ENCODE measurements at places on chromosomes 5 and 9.

DNA sequence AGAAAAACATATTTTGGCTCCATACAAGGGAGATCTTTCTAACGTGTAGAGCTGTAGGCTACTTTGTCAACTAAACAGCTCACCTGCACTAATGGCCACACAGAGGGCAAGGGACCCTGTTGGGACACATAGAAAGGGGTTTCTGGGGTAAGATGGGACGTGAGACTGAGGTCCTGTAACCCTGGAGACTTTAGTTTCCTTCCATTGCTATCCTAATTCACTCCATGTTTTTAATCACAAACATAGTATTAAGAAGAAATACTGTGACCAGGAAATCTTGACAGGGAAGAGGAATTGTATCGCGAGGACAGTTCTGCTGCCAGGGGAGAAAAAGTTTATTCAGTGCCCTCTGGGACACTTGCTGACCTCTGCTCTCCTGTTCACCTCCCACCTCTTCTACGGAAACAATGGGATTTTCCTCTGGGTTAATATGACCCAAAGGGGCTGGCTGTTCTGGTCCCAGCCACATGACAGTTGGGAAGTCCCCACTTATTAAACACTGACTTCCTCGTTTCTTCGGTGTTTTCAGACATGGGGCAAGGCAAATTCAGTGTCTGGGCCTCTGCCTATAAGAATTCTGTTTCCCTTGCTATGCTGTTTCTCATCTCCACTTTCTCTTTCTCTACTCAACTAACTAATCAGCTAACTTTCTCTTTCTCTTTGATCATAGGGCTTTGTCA lies 106.9 kb upstream of the SEMA6A start:
- no peak for DNase-seq

DNA sequence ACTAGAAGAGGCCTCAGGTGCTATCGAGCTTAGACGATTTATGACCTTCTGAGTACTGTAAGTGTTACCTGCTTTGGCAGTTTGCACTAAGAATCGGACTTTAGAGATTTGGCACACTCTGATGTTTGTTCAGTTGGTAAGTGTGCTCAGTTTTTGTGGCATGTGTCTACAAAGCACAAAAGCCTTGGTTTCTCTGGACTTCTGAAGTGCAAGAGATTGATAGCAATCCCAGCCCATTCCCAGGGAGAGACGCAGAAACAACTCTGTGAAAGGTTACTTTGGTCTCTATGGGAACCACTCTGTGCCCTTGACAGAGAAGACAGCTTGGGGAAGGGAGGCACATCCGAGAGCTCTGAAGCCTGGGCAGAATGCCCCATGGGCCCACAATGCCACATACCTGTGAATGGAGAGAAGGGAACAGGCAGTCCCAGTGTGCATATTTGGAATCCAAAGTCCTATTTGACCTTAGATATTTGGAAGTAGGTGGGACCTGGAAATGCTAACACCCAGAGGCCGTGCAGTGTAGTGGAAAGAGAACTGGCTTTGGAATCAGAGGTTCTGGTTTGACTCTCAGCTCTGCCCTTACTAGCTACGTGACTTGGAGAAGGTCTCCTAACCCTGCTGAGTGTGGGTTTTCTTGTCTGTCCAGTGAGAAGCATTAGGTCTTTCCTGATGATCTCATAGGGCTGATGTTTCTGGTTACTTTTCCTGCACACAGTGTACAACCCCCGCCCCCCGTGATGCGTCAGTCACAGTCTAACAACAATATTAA lies 194.3 kb upstream of the VLDLR start:
- DNase-seq, result no peak

- no peak for DNase-seq
Observed at GRCh38 chr5:136891175-136891972, 526.0 kb upstream of the TRPC7 start.

- no peak for DNase-seq
Observed at GRCh38 chr5:135934939-135935338, 19.8 kb downstream of the LECT2 start.

DNA sequence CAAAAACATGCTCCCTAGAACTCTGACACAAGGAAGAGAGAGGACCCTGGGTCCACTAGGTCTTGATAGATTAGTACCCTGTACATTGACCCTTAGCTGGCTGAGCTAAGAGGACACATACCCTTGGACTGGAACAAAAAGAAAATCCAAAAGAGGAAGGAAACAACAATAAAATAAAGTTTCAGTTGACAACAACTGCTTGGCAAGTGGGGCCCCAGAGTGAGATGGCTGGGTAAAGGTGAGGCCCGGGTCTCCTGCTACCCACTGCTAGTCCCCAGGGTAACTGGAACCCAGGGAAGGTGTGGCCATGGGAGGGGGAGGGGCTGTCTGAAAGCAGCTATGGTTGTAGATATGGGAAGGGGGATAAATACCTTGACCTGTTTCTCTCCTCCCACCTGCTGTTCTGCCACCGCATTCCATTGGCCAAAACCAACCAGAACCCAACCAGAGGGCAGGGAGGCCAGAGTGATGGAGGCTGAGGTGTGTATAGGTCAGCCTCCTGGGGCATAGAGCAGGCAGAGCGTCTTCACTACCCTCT lies 11.7 kb downstream of the TAL2 start:
- DNase-seq, result no peak

DNA sequence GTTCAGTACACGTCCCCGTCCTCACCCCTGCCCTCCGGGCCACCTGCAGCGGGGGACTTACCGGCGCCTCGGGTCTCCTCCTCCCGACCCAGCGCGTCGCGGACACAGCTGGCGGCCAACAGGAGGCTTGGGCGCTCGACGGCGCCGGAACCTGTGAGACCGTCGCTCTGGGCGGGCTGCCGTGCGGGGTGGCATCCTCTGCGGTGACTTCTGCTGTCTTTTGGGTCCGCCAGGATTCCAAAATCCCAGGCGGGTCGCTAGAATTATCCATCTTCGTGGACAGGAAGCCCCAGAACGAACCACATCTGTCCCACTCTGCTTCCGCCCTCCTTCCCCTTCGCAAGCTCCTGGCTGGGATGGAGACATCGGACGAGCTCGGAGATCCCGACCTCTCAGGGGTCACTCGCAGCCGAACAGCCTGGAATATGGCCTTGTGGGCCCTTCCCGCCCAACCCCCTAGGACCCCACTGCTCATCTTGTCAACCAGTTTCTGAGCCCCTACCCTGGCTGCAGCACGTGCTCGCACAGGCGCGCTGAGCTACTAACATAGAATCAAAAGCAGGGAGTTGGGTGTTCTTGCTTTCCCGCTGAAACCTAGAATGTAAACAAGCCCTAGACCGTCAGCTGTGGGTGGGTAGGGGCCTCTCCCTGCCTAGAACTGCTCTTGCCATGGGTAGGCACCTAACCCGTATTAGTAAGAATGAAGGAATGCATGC lies 947 bp upstream of the MARCHF3 start:
- no peak for DNase-seq

All from NCI-H524 (cell line).